CD4-positive, alpha-beta T cell treated with Interleukin-6 at 100 ng/mL for 8 hours (primary cell): ENCODE measurements at places on chromosomes 11 and 22.

GRCh38 chr22:39518996-39519680, 1.2 kb upstream of the ATF4 start:
- DNase-seq = no peak

DNA sequence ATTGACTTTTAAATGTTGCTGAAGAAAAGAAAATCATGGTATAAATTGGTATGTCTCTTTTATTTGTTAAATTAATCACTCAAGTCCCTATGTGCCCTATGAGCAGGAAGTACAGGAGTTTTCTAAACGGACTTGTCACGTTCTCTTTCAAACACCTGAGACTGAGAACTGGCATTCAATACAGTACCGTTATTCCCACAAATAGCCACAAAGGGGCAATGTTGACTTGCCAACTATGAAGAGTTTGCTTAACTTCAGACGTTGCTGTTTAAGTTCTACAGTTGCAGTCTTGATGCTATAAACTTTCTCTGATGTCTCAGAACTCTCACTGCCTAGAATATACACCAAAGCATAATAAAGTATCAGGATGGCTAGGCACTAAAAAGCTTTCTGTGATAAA, 7.6 kb downstream of the OR56A1 start:
- peak; percentile 5 for DNase-seq

- DNase-seq = no peak
Measured at GRCh38 chr11:10693509-10694081, at the start of gene IRAG1. IRAG1 (minus strand) TSS chr11:10693755; CDS start chr11:10693602, 153 bp downstream.

DNA sequence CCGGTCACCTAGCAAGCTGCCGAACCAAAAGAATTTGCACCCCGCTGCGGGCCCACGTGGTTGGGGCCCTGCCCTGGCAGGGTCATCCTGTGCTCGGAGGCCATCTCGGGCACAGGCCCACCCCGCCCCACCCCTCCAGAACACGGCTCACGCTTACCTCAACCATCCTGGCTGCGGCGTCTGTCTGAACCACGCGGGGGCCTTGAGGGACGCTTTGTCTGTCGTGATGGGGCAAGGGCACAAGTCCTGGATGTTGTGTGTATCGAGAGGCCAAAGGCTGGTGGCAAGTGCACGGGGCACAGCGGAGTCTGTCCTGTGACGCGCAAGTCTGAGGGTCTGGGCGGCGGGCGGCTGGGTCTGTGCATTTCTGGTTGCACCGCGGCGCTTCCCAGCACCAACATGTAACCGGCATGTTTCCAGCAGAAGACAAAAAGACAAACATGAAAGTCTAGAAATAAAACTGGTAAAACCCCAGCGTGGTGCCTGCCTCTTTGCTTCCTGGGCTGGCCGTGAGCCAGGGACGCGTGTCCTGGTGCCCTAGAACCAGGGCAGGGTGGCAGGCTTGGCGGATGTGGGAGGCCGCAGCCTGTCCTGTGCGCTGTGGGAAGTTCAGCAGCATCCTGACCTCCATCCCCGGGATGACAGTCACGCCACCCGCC, 13.2 kb downstream of the CCND1 start:
- no peak for DNase-seq

DNA sequence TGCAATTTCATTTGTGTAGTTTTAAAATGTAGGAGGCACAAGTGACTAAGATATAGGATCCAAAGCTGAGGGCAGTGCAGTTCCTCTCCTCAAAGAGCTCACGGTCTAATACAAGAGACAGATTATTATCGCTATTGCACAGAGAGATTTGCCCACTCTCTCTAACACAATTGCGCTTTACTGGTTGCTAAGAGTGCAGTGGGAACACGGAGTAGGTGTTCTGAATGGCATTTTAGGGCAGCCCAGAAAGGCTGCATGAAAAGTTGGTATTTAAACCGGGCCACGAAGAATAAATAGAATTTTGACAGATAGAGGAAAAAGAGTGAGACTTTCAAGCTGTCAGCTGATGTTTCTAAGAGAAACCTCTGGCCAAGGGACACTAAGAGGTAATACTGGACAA, 79.5 kb downstream of the BLID start:
- DNase-seq = no peak

- peak; percentile 11 for DNase-seq
Measured at GRCh38 chr11:48081151-48082010, 101.0 kb downstream of the PTPRJ start.

GRCh38 chr11:103241574-103241973, 132.3 kb downstream of the DYNC2H1 start:
- DNase-seq = no peak

- DNase-seq = peak; percentile 44
Measured at GRCh38 chr11:128830290-128831173, 36.6 kb downstream of the KCNJ1 start.

- no peak for DNase-seq
Measured at GRCh38 chr11:107844041-107844440, 14.5 kb downstream of the SLC35F2 start.

GRCh38 chr22:31895411-31896123, 48.8 kb upstream of the YWHAH start:
- DNase-seq = no peak

DNA sequence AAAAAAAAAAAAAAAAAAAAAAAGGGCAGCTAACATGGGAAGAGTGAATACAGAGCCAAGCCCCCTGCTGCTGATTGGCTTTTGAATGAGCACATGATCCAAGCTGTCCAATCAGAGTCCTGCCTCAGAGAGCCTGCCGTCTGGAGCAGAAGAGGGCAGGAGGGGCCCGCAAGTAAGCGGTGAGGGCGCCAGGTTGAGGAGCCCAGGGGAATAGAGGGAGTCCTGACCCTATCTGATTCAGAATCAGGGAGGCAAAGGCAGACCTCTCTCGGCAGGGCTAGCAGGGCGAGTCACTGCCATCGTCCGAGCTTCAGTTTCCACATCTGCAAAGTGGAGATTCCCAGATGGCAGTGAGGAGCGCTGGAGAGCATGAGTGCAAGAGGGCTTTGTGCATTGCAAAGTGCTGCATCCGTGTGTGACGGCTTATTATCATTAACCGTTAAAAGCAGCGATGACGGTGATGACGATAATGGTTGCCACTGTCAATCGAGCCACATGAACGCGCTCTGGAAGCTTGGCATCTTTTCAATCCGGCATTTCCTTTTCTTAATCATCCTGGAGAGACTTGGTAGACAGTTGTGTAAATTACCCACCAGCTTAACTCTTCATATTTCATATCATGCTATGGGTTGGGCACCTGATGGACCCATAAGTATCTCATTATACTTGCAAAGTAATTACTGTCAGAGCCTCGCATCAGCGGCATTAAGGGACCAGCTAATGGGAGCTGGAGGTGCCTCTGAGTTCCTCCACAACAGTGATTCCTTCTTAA, 68.6 kb upstream of the ATXN10 start:
- no peak for DNase-seq

DNA sequence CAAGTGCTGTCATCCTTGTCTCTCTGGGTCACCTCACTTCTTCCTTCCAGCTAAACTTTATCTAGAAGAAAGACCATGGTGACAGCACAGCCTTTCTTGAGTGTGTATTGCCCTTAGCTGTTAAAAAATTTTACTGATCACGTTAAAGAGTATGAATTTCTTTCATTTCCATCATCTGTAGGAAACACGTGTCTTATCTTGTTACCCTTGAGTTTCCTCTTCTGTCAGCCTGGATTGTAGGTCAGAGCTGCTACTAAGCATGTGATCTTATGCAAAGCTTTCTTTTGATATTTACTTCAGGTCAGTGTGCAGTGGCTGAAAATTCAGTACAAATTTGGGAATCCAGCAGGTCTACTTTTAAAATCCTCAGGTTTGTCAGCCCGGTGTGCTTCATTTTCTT, 512.2 kb upstream of the ARHGAP42 start:
- DNase-seq = no peak

GRCh38 chr11:22512457-22512856, 113.2 kb downstream of the FANCF start:
- no peak for DNase-seq

DNA sequence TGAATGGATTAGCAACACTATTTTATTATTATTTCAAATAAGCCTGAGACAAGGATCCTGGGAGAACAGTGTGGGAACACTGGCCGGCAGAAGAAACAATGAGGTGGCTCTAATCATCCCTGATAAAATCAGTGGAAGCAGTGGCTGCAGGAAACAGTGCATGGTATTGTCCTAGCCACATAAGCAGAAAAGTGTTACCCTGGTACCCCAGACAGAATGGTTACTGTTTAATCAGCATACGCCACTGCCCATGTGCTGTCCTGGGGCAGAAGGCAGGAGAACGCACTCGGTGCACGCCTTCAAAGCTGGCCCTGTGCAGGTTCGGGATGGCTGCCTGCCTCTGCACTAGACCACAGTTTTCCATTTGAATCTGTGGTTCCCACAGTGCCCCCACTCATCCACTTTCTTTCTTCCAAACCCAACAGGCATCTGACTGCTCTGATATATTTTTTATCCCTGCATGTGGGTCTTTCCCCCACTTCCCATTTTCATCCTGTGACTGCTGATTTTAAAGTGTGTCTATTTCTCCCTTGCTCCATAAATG, 25.7 kb downstream of the OPCML start:
- DNase-seq = no peak

- no peak for DNase-seq
Measured at GRCh38 chr11:104781719-104782376, 116.4 kb downstream of the CASP12 start.

- DNase-seq = no peak
Measured at GRCh38 chr11:101326141-101326540, 196.5 kb upstream of the PGR start.

DNA sequence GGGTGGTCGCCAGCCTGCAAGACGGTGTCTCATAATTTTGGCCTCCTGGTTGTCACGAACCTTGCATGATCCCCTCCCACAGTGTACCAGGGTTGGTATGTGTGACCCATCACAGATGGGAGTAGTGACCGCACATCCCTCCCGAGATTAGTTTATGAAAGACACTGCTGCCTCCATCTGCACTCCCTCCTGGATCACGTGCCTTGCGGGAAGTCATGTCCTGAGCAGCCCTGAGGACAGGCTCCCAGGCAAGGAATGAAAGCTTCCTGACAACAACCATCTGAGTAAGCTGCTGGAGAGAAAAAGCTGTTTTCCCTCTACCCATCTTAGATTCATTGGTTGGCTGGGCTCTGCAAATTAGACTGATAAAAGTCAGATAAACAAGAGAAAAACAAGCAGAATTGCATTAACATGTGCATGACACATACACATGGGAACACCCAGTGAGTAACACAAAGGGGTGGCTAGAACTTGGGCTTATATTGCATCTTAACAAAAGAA, 14.4 kb upstream of the PAMR1 start:
- DNase-seq = no peak

- DNase-seq = no peak
Measured at GRCh38 chr22:17892376-17892775, 118.1 kb upstream of the BID start.

GRCh38 chr22:33986954-33987353, 66.7 kb upstream of the LARGE1 start:
- no peak for DNase-seq

- DNase-seq = no peak
Measured at GRCh38 chr11:74953451-74953850, 4.4 kb downstream of the SPCS2 start.

- DNase-seq = no peak
Measured at GRCh38 chr11:45879803-45880686, 5.4 kb upstream of the MAPK8IP1 start.

DNA sequence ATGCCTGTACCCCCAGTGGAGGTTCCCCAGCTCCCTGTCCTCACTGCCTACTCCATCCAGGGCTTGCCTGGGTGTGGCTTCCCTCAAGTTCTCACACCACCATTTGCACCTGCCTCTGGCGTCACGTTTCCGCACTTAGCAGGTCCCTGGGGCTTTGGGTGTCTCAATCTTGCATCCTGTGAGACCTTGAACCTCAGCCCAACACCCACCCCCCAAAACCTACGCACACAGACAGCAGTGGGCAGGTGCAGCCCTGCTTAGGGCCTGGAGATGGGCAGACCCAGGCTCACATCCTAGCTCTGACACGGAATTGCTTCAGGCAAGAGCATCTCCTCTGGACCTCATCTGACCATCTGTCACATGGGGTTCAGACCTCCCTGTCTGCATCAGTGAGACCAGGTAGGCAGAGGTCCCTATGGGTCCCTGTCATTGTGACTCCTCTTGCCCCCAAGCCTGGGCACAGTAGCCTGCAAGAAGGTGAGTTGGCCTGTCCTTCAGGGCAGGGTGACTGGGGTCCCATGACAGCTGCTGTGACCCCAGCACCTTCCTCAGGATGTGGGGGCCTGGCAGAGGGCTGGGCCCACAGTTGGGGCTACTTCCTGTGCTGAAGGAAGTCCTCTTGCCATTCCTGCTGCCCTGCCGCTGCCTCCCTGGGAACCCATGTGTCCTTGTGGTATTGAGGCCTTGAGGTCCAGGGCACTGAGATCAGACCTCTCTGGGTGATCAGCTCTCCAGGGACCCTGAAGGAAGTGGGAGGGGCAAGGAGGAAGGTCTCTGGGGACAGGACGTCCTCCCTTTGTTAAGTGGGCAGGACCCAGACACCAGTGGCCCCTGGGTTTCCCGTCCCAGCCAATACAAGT, 2.0 kb downstream of the SIPA1 start:
- peak; percentile 75 for DNase-seq

- DNase-seq = peak; percentile 36
Measured at GRCh38 chr11:72446929-72447769, 12.8 kb upstream of the CLPB start.

DNA sequence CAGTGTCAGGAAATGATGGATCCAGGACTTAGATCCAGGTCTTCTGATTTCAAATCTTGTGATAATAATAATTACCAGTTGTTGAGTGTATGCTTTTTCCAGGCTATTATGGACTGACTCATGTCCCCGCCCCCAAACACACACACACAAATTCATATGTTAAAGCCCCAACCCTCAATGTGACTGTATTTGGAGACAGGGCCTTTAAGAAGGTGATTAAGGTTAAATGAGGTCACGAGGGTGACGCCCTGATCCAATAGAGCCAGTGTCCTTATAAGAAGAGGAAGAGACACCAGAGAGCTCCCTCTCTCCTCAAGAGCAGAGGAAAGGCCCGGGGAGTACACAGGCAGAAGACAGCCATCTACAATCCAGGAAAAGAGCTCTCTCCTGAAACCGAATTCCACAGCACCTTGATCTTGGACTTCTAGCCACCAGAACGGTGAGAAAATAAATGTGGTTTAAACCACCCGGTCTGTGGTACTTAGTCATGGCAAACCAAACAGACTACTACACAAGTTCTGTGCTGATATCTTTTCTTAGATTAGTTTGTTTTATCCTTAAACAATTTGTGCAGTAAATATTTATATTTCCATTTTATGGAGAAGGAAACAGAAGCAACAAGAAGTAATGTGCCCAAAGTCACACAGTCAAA, 8.2 kb downstream of the TMPRSS5 start:
- DNase-seq = no peak

DNA sequence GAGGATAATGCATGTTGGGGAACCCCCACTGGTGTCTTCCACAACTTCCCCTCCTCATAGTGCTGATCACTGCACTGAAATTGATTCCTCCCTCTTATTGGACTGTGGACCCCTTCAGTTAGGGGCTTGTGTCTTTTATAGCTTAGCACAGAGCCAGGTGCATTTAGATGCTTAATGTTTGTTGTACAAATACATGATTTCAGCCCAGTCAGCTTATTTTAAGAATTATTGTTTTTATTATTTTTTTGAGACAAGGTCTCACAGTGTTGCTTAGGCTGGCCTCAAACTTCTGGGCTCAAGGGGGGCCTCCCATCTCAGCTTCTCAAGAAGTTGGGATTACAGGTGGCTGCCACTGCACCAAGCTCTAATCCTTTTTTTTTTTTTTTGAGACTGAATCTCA, 8.2 kb downstream of the THY1 start:
- DNase-seq = no peak

- DNase-seq = no peak
Measured at GRCh38 chr11:127452533-127452932, 452.0 kb upstream of the KIRREL3 start.
